ENCODE measurements at places on chromosomes 2 and 18.

DNA sequence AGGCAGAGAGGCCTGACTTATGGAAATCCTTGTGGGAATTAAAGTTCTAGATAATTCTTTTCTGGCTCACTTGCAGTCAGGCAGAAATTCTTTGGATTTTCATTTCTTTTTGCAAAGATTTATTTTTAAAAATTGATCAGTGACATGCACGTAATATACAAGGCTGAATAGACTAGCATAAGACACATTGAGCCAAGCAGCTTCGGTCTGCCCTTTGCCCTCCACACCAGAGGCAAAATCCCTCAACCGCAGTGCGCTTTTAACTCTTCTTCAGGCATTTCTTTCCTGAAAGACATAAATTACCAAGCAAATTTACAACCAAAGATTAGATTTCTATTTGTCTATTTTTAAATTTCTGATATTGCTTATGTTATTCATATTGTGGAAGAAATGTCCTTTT, 227.9 kb downstream of the LOXHD1 start:
- DNase-seq: no peak

- DNase-seq: no peak
Observed at GRCh38 chr2:68721482-68722101, 13.0 kb upstream of the ARHGAP25 start.

DNA sequence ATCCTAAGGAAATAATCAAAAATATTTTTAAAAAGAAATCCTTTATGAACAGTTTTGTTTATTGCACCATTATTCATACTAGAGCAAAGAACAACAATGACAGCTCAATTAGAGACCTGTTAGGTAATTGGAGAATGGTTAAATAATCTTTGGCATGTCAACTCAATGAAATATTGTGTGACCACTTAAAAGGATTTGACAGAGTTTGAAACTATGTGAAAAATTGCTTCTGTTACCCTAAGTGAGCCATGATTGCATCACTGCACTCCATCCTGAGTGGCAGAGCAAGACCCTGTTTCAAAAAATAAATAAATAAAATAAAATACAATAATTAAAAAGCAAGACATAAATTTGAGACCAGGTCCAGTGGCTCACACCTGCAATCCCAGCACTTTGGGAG, 66.1 kb upstream of the ATP8B1 start:
- DNase-seq: no peak

GRCh38 chr2:153100151-153100550, 378.4 kb downstream of the RPRM start:
- no peak for DNase-seq

DNA sequence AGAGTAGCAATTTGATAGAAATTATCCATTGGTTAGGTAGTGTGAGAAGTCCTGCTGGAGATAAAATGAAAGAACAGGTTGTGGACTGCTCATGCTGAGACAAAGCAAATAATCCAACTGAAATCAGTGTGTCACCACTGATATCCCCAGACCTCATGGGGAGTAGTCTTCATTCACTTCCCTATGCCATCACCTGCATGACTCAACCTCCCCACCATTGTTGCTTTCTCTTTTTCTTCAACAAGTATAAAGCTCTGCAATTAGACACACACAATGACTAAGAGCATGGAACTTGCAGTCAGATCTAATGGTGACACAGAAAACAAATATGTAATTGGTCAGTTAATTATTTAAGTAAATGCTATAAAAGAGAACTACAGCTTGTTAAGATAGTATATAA, 475.3 kb downstream of the RIT2 start:
- DNase-seq: no peak

DNA sequence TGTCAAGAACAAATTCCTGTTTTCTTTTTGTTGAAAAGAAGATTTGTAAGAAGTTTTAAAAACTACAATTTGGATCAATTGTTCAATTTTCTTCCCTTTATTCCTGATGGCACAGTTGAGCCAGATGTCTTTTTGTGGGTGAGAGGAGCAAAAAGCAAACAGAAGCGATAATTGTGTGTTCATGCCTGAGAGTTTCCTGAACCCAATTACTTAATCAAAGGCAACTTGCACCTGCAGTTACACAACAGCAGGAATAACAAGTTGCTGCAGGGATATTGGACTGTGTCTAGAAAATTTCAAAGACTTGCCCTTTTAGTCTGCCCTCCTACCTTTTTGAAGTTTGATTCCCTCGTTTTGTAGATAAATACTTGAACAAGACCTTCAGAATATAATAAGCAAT, 383.6 kb downstream of the DSEL start:
- DNase-seq: no peak

GRCh38 chr2:152613235-152613634, 104.0 kb downstream of the PRPF40A start:
- DNase-seq: no peak

DNA sequence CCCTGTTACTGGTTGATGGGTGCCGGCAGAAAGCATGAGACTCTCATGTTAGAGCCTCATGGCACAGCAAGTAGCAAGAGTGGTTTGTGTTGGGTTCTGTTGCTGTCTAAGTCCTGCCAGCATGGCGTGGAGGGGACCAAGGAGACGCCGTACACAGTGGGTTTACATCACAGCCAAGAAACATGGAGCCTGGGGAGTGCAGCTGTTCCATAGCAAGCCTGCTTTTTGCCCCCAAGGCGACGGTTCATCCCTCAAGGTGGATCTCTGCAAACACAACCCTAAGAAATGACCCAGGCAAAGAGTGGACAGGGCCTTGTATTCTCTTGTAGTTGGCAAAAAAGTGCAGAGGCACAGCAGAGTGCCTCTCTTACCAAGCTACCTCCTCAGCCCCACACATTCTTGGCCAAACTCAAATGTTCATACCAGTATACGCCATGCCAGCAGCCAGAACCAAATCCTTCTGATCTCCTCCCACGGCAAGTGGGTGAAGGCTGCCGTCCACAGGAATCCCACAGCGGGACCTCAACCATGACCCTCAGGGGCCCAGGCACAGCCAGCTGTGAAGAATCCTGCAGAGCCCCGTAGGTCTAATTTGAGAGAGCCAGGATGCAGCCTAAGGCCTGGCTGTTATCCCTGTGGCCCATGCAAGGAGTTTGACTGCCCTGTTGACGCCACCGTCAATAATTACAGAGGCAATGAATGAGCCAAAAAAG, 19.0 kb downstream of the SNED1 start:
- no peak for DNase-seq

DNA sequence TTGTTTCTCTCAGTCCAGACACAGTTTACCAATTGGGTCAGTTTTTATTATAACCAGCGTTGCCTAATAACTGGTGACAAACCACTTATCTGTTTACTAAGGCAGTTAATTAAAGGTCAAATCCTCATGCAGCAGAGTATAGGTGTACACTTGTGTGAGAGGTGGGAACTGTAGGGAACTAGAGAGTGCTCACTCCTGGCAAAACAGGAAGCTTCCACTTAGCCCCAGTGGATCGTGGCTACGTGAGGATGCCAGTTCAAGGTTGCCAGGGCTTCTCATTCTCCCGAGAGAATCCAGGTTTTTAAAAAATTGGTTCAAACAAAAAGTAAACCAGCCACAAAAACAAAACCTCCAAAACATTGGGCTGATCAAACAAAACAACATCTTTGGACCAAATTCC, 8.1 kb downstream of the CYBRD1 start:
- DNase-seq: no peak

DNA sequence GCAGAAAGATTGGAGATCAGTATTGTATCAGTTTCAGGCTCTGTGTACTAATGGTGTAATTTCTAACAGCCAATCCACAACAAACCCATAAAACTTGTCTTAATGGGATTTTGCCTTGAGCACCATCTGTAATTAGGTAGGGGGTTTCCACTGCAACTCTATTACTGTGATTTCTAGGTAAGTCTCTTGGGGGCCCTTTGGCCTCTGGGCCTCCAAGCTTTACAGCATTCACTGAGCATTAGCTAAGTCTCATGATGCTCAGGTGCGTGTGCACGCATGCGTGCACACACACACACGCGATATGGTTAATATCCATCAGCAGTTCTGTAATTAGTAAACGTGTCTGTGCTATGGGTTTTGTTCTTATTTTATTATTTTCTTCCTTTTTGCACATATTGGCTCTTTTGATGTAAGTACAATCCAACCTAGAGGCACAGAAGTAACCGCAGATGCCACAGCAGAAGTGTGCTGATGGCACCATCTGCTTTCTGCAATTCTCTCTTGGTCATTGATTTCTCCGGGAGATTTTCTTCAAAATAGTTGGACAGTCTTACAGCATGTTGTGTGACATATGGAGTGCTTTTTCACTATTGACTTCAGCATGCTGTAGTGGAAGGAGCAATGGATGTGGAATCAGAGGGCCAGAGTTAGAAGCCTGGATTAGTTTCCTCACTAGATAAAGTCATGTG, 592.0 kb downstream of the LRRTM4 start:
- DNase-seq: no peak

DNA sequence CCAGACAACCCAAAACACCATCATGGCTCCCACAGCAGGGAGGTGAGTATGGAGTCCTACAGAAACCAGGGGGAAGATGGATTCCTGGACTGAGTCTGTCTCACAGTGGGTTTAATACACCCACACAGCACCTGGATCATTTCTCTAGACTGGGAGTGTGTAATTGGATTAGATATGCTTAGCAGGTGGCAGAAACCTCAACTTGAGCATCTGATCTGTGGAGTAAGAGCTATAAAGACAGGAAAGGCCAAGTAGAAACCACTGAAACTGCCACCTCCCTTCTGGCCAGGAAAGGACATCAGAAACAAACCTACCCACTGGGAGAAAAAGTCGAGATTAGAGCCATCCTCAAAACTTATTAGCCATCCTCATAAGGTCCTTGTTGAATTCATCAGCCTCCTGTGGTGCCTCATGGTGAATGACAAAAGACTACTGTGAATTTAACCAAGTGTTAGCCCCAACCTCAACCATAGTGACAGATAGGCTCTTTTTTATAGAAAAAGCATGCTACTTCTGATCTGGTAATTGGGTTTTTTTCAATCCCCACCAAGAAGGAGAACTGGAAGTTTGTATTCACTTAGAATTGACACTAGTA, 28.1 kb upstream of the CHST9 start:
- no peak for DNase-seq

- no peak for DNase-seq
Observed at GRCh38 chr18:70276416-70277191, 12.2 kb upstream of the SOCS6 start.

- DNase-seq: peak; percentile 51
Observed at GRCh38 chr18:24075767-24076597, 61.4 kb downstream of the TTC39C start.

GRCh38 chr2:4533806-4534205, 830.4 kb downstream of the DCDC2C start:
- no peak for DNase-seq

GRCh38 chr18:58213440-58213839, 169.4 kb downstream of the NEDD4L start:
- no peak for DNase-seq

GRCh38 chr2:3662239-3662638, 4.2 kb downstream of the ALLC start:
- no peak for DNase-seq

GRCh38 chr18:79129120-79129519, 59.9 kb downstream of the ATP9B start:
- no peak for DNase-seq

DNA sequence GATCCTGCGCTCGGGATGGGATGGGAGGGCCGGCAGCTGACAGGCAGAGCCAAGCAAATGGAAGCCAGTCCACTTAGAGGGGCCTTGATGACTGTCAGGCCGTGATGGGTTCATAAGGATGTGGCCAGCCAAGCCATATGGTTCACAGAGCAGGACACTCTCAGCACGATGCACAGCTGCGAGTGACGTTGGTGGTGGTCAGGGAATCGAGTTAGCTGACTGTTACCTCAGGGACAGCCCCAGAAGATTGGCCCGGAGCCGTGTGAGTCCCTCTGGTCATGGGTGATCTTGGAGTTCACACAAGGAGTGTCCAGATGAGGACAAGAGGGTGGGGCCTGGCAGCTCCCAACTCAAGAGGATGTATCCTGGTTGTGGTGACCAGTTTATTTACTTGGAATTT, 70.2 kb downstream of the TPGS2 start:
- DNase-seq: no peak

- no peak for DNase-seq
Observed at GRCh38 chr2:205020673-205021072, 475.4 kb downstream of the PARD3B start.

GRCh38 chr2:225010804-225011203, 31.5 kb downstream of the DOCK10 start:
- DNase-seq: no peak

DNA sequence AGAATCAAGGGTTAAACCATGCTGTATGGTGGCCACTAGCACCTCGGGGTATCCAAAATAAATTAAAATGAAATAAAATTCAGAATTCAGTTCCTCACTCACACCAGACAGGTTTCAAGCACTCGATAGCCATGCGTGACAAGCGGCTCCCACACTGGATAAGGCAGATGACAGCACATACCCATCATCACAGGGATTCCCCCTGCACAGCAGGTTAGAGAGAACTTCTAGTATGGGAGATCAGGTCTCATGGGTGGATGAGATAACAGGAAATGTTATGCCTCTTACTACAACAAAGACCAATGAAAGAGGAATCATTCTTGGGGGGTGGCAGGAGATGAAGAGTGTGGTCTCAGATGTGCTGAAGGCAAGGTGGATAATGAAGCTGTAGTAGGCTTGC, 121.9 kb upstream of the ACAA2 start:
- DNase-seq: no peak

DNA sequence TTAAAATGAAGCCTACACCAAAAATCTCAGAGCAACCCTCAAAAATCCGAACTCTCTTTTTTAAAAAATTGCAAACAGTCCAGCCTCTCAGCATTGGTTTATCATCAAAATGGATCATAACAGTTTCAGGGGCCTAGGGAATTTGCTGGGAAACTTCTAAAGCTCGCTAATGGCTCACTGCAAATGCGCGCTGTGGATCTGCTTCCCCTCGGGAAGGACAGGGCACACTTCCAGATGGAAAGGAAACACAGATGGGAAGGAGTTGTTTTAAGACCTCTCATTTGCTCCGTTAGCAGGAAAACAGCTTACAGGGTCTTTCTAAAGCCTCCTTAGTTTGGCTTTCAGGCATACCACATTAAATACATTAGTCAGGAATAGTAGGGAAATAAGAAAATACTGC, 27.2 kb downstream of the FECH start:
- DNase-seq: no peak

DNA sequence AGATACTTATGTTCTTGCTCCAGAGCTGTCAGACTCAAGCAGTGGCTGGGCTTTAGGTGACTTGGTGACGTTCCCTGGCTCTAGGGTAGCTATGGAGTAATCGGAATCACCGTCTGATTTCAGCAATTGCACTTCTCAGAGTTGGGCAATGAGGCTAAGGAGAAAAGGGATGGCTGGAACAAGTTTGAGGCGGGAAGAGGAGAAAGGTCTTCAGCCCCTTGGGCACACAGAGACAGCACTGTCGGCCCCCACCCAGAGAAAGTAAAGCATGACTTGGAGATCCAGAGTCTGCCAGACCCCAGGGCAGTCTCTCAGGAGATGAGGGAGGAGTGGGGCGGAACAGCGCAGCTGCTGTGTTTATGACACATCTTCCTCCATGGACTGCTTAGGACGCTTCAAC, 114.5 kb downstream of the KLHL29 start:
- no peak for DNase-seq

- no peak for DNase-seq
Observed at GRCh38 chr2:75200140-75201096, 1.1 kb upstream of the TACR1 start.
